ENCODE measurements at places on chromosomes 12 and 14.

DNA sequence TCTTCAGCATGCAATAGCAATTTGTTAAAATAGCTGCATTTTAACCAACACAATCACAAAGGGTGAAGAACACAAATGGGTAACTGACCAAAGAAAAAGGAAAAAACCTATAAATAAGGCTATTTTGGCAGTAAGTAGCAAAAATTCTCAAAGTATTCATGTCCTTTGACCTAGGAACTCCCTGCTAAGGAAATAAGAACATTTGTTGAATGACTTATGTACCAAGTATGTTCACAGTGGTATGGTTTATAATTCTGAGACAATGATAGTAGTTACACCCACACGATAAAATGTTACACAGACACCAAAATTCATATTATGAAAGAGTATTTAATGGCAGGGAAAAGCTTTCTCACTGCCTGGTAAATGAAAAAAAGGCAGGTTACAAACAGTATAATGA lies 16.9 kb downstream of the CCDC88C start:
- DNase-seq = no peak

DNA sequence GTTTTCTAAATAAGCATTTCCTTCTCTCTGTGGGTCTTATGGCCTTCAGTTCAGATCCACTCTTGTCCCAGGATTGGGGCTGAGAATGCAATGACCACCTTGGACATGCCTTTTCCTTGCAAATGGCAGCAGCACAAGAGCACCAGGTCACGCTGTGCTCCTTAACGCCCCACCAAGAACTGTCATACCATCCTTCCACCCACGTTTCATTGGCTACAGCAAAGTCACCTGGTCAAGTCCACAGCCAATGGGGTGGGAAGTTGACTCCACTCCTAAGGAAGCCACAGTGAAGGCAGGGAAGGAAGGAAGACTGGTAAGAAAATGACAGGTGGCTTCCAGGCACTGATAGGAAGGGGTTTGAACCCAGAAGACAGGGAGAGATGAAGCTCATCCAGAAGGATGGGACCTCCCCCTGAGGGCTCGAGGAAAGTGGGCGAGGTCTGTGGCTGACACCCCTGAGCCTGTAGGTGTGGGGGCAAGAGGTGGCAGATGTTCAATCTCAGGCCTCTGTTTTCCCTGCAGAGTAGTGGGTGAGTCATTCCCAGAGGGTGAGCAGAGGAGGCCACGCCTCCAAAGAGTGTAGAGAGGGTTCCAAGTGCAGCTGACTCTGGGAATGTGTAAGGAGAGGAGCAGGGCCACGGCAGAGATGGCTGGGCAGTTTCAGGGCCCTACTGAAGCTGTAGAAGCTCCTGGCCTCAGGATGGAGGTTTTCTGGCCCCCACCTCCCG lies 113.5 kb upstream of the VRK1 start:
- DNase-seq = no peak

DNA sequence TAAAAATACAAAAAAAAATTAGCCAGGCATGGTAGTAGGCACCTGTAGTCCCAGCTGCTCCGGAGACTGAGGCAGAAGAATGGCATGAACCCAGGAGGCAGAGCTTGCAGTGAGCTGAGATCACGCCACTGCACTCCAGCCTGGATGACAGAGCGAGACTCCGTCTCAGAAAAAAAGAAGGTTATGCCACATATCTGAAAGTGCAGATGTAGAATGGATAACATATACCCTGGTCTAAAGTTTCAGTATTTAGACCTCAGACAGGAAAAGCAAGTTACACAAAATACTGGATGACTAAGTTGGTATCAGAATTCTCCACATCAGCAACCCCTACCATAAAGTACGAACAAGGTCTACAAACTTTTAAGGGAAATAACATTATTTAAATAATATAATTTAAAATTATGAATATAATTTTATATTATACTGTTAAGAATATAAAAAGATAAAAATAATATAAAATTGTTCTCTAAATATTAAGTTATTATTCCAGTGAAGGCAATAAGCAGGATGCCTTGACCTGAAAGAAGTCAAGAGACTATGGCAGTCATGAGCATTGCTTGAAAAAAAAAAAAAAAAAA lies 169.9 kb downstream of the CRADD start:
- DNase-seq = no peak

DNA sequence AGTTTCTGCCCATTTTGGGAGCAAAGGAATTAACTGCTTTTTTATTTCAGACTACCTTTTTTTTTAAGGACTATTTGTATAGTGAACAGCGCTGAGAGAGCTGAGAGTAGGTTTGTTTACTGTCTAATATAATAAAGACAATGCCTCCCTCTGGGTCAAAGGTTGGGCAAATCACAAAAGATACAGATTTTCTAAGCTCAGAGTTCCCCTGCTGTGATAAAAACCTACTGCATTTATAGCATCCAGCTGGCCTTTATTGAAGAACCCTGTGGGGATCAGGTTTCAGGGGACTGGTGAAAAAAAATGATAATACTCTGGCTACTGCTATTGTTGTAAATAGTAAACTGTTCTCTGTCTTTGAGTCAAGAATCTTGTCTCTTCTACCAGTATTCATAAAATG lies 28.7 kb downstream of the CCDC59 start:
- no peak for DNase-seq

DNA sequence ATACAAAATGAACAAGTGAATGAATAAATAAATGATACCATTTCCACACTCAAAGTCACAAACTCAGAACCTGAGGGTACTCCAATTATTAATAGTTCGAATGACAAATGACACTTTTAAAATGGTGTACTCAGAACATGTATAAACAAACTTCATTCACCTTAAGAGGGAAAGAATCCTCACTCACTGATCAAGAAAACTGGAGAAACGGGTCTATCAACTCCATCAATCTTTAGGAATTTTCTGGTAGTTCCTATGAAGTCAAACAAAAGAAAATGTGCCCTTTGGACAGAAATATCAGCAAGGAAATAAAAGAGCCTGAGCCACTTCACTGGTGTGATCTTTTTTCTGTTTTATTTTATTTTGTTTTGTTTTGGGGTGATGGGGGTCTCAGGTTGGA lies 5.2 kb upstream of the NRDE2 start:
- no peak for DNase-seq

GRCh38 chr14:21163871-21164291 lies 8.0 kb upstream of the OR5AU1 start:
- no peak for DNase-seq

GRCh38 chr12:49233842-49234526 lies 30.9 kb upstream of the TUBA1C start:
- peak; percentile 87 for DNase-seq

DNA sequence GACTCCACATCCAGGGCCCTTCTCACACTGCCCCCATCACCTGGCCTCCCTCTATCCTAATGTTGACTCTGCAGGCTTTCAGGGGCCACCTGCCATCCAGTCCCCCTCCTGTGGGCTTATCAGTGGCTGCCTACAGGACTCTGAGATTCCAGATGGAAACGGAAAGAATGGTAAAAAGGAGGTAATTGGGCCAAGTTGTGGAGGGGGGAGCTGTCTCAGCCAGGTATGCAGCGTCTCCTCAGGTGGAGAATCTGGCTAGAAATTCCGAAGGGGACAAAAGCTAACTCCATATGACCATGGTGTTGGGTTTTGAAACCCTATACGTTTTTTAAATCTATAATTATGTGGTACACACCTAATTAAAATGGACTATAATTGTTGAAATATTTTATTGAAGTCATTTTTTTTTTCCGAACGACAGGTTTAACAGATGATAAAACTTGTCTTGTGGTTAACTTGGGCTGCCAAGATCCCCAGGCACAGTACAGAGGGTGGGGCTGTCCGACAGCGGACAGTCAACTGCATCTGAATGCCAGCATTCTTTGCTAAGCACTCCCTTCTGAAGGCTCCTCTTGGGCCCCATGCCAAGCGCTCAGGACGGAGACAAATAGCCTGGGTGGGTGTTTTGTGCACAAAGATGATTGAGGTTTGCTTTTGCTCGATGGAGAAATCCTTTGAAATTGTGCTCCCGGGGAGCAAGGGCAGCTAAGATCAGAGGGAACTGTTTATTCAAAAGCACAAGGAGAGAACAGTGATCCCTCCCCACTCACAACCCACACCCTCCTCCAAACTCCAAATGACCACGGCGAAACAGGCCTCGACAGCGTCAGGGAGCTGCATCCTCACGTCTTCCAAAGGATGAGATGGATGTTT lies 365.6 kb downstream of the BCL11B start:
- DNase-seq = no peak

DNA sequence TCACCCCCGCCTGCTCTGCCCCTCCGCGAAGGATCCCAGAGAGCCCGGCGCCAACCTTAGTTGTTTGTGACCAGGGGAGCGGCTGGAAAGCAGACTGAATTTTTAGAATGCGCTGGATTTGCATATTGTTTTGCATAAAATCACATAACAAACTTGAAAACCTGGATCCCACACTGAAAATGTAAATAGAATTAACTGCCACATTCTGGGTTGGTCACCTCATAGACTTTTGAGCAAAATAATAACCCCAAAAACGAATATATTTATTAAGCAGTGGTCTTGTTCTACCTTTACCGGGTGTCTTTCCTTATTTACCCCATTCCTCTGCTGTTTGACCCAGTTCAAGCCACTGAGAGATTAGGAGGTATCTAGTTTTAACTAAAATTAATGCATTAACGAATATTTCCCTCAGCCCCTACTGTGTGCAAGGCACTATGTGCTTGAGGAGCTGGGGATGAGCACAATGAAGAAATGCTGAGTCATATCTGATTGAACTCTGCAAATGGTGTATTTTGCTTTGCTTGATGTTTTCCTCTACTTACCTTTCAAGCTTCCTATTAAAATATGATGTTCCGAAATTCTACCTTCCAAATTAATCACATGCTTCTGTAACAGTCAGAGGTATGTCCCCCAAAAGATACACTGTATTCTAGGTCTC lies 438 bp upstream of the EGLN3 start:
- no peak for DNase-seq

GRCh38 chr12:49261721-49262120 lies 3.2 kb upstream of the TUBA1C start:
- no peak for DNase-seq

- peak; percentile 24 for DNase-seq
Observed at GRCh38 chr14:65103150-65103760, 938 bp upstream of the MAX start.

DNA sequence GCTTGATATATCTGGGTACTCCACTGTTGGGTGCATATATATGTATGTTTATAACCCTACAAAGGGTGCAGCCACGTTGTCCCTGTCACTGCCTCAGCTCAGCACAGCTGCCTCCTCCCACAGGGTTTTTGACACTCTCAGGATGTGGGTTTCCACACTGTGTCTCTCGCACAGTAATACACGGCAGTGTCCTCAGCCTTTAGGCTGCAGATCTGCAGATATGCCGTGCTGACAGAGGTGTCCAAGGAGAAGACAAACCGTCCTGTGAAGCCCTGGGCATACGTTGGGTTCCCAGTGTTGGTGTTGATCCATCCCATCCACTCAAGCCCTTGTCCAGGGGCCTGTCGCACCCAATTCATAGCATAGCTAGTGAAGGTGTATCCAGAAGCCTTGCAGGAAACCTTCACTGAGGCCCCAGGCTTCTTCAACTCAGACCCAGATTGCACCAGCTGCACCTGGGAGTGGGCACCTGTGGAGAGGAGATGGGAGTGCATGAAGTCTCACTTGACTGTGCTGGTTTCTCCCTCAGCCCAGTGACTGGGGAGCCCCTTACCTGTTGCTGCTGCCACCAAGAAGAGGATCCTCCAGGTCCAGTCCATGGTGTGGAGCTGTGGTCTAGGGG lies 498.7 kb downstream of the TMEM121 start:
- no peak for DNase-seq

GRCh38 chr14:22492622-22493542 lies 96.1 kb downstream of the DAD1 start:
- DNase-seq = no peak

GRCh38 chr12:32116897-32117296 lies 10.2 kb downstream of the BICD1 start:
- peak; percentile 18 for DNase-seq

DNA sequence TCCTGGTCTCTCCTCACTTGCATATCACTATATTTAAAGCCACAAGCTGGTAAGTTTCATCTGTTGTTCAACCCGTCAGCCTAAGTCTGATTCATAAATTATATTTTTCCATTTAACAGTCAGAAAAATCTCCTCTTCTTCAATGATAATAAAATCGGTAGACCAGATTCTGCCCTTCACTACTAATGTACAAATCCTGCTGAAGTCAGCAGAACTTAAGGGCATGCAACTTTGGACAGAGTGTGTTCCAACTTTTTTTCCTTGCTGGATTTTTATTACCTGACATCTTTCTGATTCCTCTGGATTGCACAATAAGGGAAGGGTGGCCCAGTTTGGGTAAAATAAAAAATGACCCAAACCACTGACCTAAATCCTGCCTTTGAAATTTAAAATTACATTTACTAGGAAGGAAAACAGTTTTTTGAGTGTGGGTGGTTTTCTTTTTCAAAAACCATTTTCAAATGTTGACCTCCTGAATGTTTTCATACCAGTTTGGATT lies 125.4 kb upstream of the DIO2 start:
- DNase-seq = no peak

DNA sequence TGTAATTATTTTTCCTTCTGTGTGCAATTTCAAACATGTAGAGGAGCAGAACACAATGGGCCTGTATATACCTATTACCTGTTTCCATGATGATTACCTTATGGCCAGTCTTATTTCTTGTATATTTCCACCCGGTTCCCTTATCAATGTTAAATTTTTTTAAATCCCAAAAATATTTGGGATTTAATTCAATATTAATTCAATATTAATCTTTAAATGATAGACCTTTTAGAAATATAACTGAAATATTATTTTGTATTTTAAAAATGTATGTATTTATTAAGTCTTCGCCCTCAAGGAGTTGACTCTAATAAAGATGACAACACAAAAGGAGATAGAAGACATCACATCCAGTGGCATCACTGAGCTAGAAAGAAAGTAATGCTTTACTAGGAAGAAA lies 607 bp upstream of the KRT6C start:
- no peak for DNase-seq

DNA sequence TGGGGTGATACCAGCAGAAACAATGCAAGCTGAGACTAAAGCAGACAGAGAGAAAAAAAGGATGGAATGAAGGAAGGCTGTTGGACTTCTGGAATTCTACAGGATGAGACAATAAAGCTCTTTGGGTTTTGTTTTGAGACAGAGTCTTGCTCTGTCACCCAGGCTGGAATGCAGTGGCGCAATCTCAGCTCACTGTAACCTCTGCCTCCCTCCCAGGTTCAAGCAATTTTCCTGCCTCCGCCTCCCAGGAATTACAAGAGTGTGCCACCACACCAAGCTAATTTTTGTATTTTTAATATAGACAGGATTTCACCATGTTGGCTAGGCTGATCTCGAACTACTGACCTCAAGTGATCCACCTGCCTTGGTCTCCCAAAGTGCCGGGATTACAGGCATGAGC lies 115.4 kb downstream of the EXOC5 start:
- DNase-seq = no peak

Data from NCI-H446 (cell line).